Osteocyte (in vitro differentiated cells): ENCODE measurements at places on chromosomes 12 and 14. TPM values are rescaled to one million over a fixed set of nuclear protein-coding genes. Genes with fewer than 3 reads are reported as not detected.

DNA sequence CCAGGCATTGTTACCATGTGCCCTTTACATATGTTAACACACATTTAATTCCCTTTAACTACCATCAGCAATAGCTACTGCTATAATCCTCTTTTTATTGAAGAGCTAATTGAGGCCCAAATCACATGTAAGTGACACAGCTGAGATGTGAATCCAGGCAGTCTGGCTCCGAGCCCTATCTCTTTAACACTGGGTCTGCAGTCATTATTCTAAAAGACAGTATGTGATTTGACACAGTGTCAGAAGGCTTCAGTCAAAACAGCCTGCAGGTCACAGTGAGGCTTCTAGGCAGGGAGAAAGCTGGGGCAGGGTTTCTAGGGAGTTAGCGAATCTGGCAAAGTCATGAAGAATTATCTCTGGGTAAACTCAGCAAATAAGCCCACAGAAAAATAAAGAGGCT, 148.2 kb downstream of the KIF21A start:
- DNase-seq, result no peak

DNA sequence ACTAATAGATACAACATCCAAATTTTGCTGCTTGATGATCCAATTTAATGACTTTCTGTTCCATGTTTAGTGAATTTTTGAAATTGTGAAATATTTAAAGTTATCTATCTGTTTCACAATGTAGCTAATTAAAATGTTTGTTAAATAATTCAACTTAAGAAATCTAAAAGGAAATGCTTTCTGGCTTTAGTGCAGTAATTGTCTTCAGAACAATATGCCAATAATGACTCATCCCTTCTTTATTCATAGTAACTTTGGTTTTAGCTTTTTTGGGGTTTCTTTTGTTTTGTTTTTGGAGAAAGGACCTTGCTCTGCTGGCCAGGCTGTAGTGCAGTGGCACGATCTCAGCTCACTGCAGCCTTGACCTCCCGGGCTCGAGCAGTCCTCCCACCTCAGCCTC, 479.2 kb upstream of the RGS6 start:
- no peak for DNase-seq

- DNase-seq, result no peak
Observed at GRCh38 chr12:4250691-4251090, 22.9 kb upstream of the CCND2 start.

DNA sequence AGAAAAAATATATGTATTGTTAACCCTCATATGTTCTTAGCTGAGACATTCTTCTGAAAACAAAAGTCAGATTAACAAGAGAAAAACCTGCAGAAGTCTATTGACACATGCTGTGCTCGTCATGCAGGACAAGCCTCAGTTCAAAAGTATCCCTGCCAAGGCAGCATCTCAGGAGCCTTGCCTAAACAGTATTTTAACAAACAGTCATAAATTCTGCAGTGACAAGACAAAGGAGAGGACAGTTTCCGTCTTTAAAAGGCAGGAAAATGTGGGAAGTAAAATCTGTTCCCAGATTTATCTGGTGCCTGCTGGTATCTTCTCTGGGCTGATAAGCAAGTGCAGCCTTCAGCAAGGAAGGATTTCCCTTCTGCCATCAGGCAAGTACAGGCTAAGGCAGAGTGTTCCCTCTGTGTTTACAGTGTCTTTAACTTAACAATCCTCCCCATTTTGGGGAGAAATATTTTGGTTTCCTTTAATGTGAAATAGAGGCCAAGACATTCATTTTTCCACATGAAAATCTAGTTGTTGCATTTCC, 480.2 kb upstream of the CCDC196 start:
- DNase-seq, result no peak

DNA sequence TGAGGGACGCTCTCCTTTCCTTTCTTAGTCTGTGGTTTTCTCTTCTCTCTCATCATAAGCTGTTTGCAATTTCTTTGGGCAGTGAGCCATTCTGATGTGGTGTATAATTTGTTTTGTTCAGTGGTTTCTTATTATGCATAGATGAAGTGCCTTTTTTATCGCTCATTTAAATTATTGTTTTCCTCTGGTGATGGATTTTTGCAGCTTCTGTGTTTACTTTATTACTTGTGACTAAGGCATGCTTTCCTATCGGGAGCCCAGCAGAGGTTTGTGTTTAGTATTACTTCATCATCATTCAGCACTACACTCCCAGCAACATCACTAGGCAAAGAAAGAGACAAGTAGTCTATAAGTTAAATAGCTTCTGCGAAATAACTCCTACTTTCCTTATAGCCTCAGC, 586.6 kb upstream of the NOVA1 start:
- no peak for DNase-seq

DNA sequence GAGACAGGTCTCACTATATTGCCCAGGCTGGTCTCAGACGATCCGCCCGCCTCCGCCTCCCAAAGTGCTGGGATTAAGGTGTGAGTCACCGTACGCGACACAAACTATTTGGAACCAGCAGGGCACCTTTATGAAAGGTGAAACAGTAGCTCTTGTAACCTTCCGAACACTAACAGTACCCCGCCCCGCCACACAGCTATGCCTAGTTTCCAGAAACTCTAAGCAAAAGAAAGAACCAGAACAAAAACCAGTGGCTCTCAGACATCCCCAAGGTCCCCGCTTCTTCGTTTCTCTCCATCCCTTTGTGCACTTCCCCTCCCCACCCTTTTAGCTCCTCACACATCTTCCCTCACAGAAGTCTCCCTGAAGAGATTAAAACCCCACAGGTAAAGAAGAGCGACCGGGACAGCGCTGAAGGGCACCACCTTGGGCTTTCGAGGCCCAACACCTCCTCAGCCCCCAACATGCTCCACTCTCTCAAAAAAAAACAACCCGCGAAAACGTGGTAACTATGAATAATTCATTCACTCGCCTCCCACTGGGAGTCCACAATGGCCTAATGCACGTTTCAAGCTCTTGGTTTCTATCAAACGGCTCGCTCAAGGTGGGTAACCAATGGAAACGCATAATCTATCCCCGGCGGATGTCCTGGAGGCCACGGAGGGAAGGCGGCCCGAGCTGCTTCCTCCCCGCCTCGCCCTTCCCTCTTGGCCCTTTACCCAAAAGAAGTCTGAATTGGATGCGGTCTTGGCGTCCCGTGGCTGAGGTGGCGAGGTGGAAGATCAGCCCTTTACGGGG, 877 bp downstream of the BAG5 start:
- no peak for DNase-seq

DNA sequence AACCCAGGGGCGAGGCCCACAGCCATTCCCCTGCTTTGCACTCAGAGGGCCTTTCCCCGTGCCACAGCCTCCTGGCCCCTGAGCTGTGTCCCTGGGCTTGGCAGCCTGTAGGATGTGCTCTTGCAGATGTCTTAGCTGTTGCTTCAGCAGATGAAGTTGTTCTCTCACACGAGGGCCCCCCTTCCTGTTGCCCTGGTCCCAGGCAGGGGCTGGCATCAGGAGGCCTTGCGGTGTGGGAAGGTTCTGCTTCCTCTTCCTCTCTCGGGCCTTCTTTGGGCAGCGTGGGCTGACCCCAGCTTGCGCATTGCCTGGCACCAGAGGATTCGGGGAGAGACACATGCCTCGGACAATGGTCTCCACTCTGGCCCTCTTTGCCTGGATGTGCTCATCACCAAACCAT, 12.7 kb downstream of the PROX2 start:
- DNase-seq, result peak; percentile 73

GRCh38 chr12:108846290-108846701, 11.1 kb downstream of the SSH1 start:
- no peak for DNase-seq

Gene PYGL
- 36.1 and 37.3 TPM in 2 replicates for total RNA-seq

Gene KRT83
- not detected in 2 replicates for total RNA-seq

Gene SOAT2
- total RNA-seq, result not detected in 2 replicates

Gene GYS2
- 0.10 TPM in 1 of 2 replicates, not detected in the other for total RNA-seq

Gene STON2
- total RNA-seq, result not detected in 2 replicates

Gene ACACB
- 4.4 and 5.4 TPM in 2 replicates for total RNA-seq
